ENCODE measurements at places on chromosomes 16 and 17.
A peak's percentile ranks its signal among the peaks of the same experiment; 100 is the strongest.

GRCh38 chr16:26263406-26263805 is 571.6 kb downstream of the HS3ST4 start:
- DNase-seq, result no peak

DNA sequence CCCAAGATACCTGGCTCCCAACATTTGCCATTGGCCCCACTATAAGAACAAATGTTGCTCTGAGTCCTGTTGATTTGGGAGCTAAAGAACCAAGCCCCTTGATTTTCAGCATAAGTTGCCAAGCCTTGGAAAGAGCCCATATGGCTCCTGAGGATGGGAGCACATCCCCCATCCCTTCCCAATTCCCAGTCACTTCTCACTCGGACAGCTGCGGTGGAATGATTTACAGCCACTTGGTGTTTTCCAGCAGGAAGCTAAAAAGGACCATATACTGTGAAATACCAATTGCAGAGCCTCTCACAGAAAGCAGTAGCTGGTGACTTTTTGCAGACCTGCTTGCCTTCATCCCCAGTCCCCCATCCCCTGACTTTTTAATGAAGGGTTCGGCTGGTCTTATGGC is 524.6 kb downstream of the GRIN2A start:
- no peak for DNase-seq

GRCh38 chr16:83622010-83622409 is 185.8 kb upstream of the HSBP1 start:
- no peak for DNase-seq

DNA sequence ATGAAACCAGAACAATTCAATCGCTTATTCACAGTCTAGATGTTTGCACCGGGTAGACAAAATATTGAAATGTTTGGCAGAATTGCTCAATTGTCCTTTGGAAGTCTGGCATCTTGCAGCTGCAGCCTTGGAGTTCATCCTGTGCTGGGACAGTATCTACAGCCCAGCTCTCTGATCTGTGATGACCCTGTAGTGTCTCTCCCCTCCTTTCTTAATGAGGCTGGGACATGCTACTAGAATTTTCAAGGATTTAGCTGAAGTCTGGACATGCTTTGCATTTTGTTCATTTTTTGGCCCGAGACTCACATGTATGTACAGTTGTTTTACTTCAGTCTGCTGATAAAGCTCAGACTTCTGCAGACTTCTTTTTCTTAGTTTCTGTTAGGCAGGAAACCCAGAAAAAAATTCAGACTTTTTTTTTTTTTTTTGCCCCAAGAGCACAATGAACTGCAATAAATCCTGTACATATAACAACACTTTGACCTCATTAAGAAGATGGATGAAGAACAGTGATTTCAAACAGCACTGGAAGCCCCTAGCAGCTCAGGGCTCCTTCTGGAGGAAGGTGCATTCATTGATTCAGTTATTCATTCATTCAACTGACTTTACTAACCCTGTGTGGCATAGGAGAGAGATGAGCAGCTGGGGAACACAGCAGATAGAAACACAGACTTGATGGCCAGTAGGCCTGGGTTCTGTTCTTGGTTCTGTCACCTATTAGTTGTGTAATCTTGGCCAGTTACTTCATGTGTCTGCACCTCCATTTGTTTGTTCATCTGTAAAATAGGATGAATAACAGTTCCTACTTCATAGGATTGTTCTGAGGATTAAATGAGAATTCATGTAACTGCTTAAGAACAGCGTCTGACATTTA is 210.0 kb downstream of the MAP2K4 start:
- no peak for DNase-seq

DNA sequence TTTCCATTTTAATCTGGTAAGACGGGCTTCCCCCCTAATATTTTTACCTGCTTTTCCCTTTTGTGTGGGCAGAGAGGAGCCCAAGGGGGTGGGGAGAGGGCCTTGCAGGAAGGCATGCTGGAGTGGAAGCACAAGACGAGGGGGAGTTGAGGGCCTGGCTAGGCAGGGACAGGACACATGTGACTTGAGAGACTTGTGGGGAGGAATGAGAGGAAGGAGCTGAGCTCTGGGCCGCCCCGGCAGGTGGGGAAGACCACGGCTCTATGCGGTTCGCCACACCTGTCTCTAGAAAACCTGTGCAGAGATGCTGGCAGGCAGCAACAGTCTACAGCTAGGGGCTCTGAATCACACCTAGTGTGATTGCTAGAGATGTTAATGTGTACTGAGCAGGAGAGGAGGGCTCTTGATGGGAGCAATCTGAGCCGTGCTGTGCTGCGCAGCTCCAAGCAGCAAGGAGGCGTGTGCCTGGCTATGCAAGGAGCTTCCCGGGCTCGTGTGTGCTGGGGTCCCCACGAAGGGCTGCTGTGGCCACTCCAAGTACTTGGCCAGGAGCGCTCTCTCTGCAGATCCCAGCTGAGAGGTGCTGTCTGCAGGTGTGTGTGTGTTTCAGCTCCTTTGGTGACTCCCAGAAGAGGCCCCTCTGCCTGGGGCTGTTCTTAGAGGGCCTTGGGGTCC is 50.2 kb downstream of the PDPK1 start:
- DNase-seq, result peak; percentile 58

GRCh38 chr17:57097832-57098421 is 12.9 kb downstream of the AKAP1 start:
- peak; percentile 84 for DNase-seq

DNA sequence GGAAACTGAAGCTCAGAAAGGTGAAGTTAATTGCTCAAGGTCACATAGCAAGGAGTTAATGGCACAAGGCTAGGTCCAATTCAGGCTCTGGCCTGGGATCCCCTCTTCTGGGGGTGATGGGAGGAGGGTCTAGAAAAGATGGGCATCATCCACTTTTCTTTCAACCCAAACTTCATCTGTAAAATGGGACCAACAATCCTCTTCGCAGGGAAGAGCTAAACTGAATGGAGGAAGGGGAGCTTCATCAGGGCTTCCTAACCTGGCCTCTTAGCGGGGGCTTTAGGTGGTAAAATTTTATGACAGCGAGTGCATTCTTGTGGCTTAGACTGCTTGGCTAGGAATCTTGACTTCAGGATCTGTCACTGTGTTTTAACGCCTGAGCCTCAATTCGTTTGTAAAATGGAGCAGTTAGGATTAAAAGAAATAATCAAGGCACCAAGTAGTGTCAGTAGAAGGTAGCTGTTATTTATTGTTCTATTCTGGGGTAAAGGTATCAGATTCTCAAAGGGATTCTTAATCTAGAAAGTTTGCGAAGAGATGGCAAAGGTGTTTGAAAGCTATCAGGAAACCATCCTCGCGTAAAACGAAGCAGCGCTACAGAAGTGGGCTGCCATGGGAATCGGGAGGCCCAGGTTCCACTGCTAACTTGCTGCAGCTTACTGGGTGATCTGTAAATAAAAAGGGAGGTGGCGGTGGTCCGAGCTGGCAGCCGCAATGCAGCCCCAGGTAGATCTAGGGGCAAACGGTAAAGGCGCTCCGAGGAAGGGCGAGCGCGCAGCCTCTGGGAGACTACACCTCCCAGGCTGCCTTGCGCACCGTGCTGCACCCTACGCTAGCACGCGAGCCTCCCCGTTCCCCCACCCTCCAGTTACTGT is 1.5 kb upstream of the SRCAP start:
- DNase-seq, result peak; percentile 99

All from osteoblast (primary cell).